ENCODE measurements at places on chromosomes 11 and 22. TPM values are rescaled to one million over a fixed set of nuclear protein-coding genes. Genes with fewer than 3 reads are reported as not detected.

The MMP13 gene
- not detected for total RNA-seq

The SULT4A1 gene
- total RNA-seq: under 0.01 TPM

The RFPL1 gene
- not detected for total RNA-seq

The CHEK2 gene
- total RNA-seq: 12.5 TPM

The OR2AT4 gene
- total RNA-seq: not detected

The TMEM191B gene
- total RNA-seq: not detected

The CADM1 gene
- total RNA-seq: 35.0 TPM

The PRR33 gene
- total RNA-seq: 1.0 TPM

The IRAG1 gene
- total RNA-seq: 2.6 TPM

The TREH gene
- total RNA-seq: 0.52 TPM

The TSSK2 gene
- total RNA-seq: not detected

The OR2D2 gene
- not detected for total RNA-seq

The C11orf91 gene
- total RNA-seq: not detected

The MMP12 gene
- total RNA-seq: not detected

The ARVCF gene
- 49.6 TPM for total RNA-seq

The LIF gene
- 0.52 TPM for total RNA-seq

The SLC22A8 gene
- total RNA-seq: not detected

The CATSPER1 gene
- not detected for total RNA-seq

The PLEKHB1 gene
- total RNA-seq: 1.0 TPM

The GVQW3 gene
- total RNA-seq: 5.7 TPM

The LRRC56 gene
- total RNA-seq: under 0.01 TPM

The CLCF1 gene
- total RNA-seq: 1.0 TPM

Measured in skeletal muscle tissue (tissue), 5 donors.